CD4-positive, alpha-beta T cell treated with Interferon alpha-2 for 1 hour (primary cell): ENCODE measurements at places on chromosomes 6 and 20.
A peak's percentile ranks its signal among the peaks of the same experiment; 100 is the strongest.

- DNase-seq, result no peak
Observed at GRCh38 chr20:59027741-59028320, 4.3 kb downstream of the ATP5F1E start.

DNA sequence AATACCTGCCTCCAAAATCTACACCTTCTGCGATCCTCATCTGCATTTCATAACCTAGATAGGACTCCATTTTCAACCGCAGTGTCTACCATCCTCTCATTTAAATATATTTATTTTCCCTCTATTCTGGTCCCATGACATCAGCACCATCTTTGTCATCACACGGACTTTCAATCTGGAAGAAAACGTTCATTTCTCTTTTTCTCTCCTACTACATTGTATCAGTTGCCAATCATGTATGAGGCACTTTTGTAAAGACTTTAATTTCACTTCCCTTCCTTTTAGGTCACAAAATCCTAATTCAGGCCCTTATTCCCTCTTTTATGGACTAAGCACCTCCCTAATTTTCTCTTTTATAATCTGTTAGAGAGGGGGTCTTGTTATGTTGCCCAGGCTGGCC, 89.6 kb downstream of the PHACTR1 start:
- DNase-seq, result no peak

DNA sequence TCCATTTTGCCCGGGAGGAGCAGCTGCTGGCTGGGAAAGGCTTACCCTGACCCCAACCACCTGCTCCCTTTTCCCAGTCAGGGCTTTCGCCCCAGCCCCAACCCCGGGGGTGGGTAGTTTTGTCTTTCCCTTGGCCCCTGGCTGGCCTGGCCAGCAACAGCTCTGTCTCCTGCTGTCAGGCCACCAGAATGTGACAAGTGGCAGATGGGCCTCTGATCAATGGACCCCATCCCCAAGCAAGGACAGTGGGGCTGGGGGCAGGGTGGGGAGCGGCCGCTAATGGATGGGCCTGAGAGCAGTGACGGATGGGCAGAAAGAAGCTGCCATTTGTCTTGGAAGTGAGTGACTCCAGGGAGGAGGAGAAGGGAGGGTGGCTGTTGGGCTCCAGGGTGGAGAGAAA, 121.6 kb downstream of the DHX35 start:
- DNase-seq, result no peak

GRCh38 chr6:39416728-39417127, 94.2 kb upstream of the KCNK16 start:
- DNase-seq, result no peak

- DNase-seq, result no peak
Observed at GRCh38 chr20:10368702-10369041, 65.3 kb downstream of the MKKS start.

DNA sequence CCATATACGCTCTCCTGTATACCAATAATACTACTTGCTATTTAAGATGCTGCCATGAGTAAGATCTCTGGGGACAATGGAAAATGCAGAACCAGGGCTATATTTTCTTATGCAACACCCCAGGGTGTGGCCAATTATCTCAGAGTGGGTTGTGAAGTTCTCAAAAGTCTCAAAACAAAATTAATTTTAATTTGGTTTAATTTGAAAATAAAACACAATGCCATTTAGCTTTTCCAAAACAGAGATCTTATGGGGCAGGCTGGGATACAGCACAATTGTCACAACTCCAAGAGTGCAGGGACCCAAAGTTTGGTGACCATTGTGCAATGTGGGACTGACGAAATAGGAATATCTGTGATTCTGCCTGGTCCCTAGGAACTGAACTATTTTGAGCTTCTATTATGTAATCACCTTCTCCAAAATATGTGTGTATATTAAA, 43.1 kb downstream of the MBOAT1 start:
- peak; percentile 4 for DNase-seq

DNA sequence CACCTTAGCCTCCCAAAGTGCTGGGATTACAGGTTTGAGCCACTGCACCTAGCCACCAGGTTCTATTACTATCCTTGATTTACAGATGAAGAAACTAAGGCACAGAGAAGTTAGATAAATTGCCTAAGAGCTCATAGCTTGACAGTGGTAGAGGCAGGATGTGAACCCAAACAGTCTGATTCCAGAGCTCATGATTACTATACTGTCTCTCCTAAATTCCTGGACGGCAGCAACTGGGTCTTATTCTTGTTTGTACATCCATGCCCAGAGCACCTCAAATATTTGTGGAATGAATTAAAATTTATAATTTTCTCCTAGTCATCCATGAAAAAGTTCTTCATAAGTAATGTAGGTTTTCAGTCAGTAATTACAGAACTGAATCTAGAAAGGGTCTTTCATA, 15.1 kb downstream of the PDSS2 start:
- no peak for DNase-seq

GRCh38 chr6:105263685-105264610, 84.1 kb upstream of the POPDC3 start:
- no peak for DNase-seq

DNA sequence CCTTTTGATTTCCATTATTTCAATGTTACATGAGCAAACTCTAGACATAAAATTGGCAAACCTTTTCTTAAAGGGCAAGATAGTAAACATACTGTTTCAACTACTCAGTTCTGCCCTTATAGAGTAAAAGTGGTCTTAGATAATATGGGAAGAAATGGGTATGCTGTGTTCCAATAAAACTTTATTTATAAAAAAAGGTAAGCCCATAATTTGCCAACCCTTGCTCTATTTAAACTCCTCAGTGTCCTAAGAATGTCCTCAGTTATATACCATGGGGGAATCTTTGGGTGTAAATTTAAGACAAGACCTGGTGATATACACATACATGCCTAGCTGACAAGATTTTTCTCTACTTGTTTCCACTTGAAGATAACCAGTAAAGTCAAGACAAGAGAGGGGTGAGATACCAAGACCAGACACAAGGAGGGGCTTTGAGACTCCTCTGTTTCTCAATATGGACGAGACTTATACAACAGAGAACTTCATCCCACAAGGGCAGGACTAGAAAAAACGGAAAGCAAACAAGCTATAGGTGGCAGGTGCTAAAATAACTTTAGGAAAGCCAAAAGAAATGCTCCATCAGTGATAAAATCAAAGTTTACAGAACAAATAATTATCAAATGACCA, 10.5 kb downstream of the SNX3 start:
- no peak for DNase-seq

GRCh38 chr6:79334674-79335073, 100.2 kb upstream of the HMGN3 start:
- no peak for DNase-seq

GRCh38 chr20:63020681-63021080, 13.9 kb upstream of the BHLHE23 start:
- no peak for DNase-seq

- DNase-seq, result no peak
Observed at GRCh38 chr6:4291453-4292403, 156.4 kb upstream of the ECI2 start.

GRCh38 chr6:170279977-170280688, 10.7 kb downstream of the DLL1 start:
- peak; percentile 68 for DNase-seq

- DNase-seq, result no peak
Observed at GRCh38 chr20:18190338-18191233, 52.9 kb downstream of the KAT14 start.

- peak; percentile 88 for DNase-seq
Observed at GRCh38 chr20:33370291-33370690, 31.0 kb downstream of the CDK5RAP1 start.

- DNase-seq, result no peak
Observed at GRCh38 chr20:5667705-5668528, 82.3 kb upstream of the SHLD1 start.

DNA sequence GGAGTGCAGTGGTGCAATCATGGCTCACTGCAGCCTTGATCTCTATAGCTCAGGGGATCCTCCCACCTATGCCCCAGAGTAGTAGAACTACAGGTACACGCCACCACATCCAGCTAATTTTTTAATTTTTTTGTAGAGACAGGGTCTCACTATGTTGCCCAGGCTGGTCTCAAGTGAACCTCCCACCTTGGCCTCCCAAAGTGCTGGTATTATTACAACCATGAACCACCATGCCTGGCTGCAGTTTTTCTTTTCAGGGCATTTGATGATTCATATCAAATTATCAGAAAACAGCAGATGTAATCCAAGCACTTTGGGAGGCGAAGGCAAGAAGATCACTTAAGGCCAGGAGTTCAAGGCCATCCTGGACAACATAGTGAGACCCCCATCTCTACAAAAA, 88.4 kb upstream of the JARID2 start:
- no peak for DNase-seq

DNA sequence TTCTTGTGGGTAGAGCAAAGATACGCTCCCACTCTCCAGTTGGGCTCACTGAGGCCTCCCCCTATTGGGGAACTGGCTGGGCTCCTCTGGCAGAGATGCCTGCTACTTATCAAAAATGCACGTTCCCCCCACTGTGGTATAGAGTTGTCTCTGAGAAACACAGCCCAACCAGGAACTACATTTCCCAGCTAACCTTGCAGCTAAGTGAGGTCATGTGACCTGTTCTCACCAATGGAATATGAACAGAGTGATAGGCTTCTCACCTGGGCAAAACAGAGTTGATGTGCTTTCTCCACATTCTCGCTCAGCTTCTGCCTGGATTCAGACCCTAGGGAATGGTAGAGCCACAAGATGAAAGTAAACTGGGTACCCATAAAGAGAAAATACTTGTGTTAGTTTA, 49.1 kb upstream of the PTPRT start:
- DNase-seq, result no peak

DNA sequence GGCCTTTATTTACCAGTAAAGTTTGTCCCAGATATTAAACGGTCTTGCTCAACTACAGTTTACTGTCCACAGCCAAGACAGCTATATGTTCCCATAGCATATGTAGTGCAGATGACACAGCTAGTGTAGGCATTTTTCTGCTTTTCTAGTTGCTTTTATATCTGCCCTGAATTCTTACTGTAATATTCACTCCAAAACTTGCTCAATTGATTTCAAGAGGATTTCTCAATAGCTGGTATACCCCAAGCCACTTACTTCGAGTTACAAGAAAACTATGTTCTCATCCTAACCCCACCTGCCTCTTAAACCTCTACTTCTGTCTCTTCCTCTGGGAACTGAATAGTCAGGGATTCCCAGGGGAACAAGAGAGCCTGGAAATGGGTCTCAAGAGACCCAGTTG, 18.9 kb upstream of the ROS1 start:
- DNase-seq, result no peak

DNA sequence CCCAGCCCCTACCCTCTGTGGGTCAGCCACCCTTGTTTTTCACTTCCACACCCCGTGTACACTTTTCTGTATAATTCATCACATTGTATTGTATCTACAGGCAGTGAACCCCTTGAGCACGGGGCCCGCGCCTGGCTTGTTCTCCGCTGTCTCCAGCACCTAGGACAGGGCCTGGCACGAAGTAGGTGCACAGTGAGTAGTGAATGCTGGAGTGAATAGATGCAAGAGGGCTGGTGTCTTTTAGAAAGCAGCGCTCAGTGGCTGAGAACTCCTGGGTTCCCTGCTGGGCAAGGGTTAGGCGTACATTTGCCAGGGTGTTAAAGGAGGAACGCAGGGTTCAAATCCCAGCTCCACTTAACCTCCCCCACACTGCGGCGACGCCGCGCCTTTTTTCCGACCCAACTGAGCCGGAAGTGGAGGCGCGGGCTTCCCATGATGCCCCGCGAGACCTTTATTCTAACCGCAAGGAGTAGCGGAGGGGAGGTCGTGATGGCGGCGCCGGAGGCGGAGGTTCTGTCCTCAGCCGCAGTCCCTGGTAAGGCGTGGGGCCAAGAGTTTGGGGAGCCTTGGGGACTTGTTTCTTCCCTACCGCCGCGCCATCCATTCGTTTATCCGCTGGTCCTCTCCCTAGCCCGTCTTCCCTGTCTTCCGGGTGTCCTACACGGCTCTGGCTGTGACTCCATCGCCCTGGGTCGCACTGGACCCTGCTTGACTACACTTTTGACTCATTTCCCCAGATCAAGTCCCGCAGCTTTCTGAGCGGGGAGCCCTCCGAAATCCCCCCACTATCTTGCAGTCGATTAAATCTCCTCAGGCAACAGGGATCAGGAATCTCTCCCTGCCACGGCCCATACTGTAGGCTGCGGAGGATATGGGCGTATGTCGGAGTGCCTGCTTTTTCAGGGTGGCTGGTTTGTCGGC, at the start of gene MAD2L1BP:
Gene MAD2L1BP (plus strand): TSS at position 454 of the 921 bp plus-strand sequence. CDS start 36 bp downstream, at position 490.
- DNase-seq, result peak; percentile 76

GRCh38 chr6:94955156-94955555, 622.2 kb upstream of the MANEA start:
- DNase-seq, result no peak

DNA sequence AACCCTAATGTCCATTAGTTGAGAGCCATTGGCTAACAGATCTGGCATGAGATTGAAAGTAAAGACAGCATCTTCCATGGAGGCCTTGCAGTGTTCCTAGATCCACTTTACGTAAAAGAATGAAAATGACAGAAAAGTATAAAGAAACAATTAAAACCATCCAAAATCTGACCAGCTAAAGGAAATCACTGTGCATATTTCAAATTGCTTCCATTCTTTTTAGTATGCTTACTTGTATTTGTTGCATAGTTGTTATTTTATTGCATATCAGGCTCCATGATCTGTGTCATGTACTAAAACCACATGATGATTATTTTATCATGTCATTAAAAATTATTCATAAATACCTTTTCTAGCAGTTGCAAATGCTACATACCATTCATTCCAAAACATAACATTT, 67.9 kb downstream of the GCLC start:
- no peak for DNase-seq

DNA sequence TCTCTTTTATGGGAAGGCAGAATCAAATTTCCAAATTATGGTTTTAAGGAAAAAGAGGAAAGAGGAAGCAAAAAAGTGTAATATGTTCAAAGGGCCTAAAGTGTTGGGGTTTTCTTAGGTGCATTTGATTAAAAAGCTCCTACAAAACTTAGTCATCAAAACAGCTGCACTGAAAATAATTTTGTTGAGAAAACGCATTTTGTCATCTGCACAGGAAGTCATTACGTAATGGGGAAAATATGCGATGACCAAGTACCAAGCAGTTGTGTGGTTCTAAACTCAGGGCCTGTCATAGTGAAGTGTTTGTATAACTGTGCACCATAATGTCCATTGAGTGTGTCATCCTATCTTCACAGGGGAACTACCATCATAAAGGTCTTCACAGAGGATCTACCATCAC, 15.6 kb downstream of the HAO1 start:
- DNase-seq, result no peak

- no peak for DNase-seq
Observed at GRCh38 chr20:2230726-2231488, 64.9 kb upstream of the TGM3 start.

GRCh38 chr20:10322073-10323012, 103.7 kb downstream of the SNAP25 start:
- DNase-seq, result no peak

DNA sequence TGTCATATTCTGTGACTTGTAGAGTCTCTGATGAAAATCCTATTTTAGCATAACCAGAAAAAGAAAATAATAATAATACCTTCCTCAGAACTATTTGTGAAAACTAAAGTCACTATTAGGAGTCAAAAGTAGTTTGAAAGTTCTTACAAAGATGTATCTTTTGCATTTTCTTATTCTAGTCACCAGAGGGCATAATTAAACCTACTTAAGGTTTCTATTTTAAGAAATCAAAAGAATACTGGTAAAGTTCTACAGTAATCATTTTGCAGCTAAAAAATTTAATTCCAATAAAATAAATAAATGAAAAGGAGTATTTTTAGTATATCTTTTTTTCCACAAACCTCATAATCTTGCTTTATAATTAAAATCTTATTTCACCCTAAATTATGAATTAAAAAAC, 28.0 kb upstream of the MCM9 start:
- no peak for DNase-seq

GRCh38 chr20:59696476-59696875, 92.1 kb downstream of the PHACTR3 start:
- DNase-seq, result no peak
